GM13977 (cell line): ENCODE measurements at places on chromosomes 2 and 18.

DNA sequence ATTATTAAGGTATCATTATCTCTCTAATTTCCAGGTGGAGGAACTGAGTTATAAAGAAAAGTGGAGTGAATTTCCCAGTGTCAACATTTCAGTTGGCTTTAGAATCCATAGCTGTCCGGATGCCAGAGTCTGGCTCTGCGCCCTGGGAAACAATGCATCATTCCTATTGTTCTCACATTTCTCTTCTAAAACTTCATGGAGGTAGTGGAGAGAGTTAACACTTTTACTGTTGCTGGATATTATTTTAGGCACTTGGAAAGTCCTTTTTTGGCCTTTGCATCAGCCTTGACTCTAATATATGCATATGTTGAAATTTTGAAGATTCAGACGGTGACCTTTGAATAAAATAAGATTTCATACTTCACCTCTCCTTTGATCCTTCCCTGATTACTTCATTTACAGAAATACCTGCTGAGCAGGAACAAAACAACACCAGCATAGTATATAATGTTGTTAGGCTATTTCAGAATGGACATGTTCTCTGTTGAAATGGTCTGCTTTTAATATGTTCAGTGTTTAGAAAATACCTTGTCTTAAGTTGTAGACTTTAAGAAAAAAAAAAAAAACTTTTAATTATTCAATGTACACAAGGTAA lies 148.8 kb downstream of the EPHA4 start:
- DNase-seq: no peak

DNA sequence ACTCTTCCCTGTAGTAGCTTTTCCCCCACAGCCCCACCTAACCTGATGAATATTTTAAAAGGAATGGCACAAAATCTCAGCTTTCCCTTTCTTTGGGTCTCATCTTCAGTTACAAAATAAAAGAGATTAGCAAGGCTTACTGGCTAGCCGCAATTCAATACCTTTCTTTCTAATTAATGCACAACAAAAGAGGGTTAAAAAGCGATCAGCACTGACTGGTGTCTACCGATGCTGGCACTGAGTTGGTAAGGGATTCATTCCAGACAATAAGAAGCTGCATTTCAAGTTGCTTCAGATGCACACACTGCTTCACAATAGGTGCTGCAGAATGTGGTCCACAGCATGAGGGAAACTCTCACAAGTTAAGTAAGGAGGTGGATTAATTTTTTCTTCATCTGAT lies 41.9 kb downstream of the HDHD2 start:
- DNase-seq: no peak

DNA sequence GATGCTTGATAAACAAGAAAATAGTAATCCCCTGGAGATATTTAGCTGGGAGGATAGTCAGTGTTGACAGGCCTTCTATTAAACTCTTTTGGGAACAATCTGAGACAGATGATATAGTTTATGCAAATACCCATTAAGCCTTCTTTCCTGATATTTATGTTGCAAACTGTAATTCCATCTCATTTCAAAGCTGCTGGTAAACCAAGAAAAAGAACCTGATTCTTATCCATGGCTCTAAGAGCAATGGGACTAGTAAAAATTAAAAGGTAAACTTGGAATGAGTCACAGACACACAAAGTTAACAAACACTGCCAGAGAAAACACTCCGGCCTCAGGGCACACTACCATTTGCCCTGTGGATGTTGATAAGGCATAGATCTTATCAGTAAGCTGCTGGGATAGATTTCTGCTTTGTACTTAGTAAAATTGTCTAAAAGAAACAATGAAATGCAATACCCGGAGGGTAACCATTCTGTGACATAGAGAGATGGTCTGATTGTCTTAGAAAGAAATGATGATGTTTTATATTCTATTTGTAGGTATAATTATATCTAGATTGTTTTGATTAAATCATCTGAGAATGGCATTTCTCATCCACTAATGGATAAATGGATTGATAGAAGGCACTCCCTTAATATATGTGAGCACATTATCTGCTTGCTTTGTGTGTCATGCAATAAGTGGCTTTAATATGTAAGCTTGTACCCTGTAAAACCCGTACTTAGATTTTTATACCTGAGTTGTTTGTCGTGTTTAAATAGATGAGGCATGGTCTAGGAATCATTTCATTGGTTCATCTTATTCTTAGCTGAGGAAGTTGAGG lies 13.2 kb downstream of the GALR1 start:
- no peak for DNase-seq

GRCh38 chr2:72090271-72090720 lies 57.4 kb downstream of the CYP26B1 start:
- no peak for DNase-seq
